ENCODE measurements at places on chromosomes 13 and 19. TPM values are rescaled to one million over a fixed set of nuclear protein-coding genes. Genes with fewer than 3 reads are reported as not detected.

KLK15 gene
- total RNA-seq = not detected

F2RL3 gene
- 25.3 TPM for total RNA-seq

DNA sequence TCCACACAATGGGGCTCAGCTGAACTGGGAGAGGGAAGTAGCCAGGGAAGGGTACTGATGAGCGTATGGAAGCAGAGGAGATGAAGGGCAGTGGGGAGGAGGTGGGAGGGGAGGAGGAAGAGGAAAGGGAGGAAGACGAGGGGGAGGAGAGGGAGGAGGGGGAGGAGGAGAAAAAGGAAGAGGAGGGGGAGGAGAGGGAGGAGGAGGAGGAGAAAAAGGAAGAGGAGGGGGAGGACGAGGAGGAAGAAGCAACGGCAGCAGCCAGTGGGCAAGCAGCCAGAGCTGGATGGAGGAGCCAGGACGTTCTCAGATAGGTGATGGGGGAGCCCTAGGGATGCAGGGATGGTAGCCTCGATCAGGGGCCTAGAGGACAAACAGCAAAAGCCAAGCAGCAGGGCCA, 5.6 kb downstream of the CERS4 start:
- no peak for DNase-seq

DNA sequence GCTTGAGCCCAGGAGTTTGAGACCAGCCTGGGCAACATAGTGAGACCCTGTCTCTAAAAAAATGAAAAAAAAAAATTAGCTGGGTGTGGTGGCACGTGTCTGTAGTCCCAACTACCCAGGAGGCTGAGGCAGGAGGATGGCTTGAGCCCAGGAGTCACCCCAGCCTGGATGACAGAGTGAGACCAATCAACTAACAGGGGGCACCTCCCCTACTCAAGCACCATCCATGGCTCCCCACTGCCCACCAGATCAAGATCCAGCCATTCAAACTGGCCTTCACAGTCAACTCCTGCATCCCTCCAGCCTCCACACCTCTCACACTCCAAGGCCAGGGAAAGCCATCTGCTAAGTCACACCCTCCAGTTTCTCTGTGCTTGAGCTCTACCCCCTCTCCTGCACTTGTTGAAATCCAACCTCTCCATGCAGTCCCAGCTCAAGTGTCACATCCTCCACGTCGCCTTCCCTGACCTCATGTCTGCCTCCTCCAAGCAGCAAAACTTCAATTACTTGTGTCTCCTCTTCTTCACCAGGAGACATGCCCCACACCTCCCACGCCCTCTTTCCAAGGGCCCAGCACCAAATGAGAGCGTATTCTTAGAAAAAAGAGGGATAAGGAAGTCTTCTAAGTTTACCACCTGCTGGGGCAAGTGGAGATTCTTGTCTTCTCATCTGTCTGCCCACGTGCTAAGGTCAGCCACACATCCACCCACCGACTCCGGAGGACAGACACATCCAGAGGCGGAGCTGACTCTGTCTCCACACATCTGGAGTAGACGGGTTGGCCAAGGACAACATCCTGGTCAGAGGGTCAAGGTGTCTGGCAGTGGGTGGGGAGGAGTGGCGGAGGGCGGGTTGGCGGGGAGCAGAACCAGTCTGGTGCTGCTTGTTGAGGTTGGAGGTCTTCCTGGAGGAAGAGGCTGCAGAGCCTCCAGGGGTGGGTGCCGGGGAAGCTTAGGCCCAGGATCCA, 974 bp upstream of the CYP4F22 start:
- DNase-seq = no peak

GRCh38 chr13:60351326-60351725, 45.7 kb upstream of the TDRD3 start:
- no peak for DNase-seq

GRCh38 chr13:44693156-44693764, 117.1 kb upstream of the TSC22D1 start:
- no peak for DNase-seq
